Chondrocyte (in vitro differentiated cells): ENCODE measurements at places on chromosomes 2 and 18. TPM values are rescaled to one million over a fixed set of nuclear protein-coding genes. Genes with fewer than 3 reads are reported as not detected.
A peak's percentile ranks its signal among the peaks of the same experiment; 100 is the strongest.

GRCh38 chr2:196372811-196373664, 201.7 kb upstream of the STK17B start:
- H3K27ac ChIP-seq, result peak overlapping the region; percentile 75
- H3K4me1 ChIP-seq, result peaks cover 66% of the 10 kb centered on the region
- no peak for DNase-seq
- H3K36me3 ChIP-seq, result peaks cover 4% of the 10 kb centered on the region

The CFAP65 gene
- total RNA-seq, result not detected in 3 replicates

The STRN gene
- total RNA-seq, result 22.7 to 27.5 TPM (median 25.3 TPM) in 3 replicates

DNA sequence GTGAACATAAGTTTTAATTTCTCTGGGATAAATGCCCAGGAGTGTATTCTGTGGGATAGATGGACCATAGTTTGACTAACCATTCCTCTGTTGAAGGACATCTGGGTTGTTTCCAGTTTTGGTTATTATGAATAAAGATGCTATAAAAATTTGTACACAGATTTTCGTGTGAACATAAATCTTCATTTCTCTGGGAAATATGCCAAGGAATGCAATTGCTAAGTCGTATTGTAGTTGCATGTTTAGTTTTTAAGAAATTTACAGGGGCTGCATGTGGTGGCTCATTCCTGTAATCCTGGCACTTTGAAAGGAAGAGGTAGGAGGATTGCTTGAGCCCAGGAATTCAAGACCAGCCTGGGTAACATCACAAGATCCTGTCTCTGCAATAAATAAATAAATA, 6.9 kb upstream of the SLC11A1 start:
- DNase-seq, result no peak
- H3K27me3 ChIP-seq, result peaks cover 2% of the 10 kb centered on the region
- H3K36me3 ChIP-seq, result no peaks in the 10 kb centered on the region
- peaks cover 12% of the 10 kb centered on the region for H3K4me1 ChIP-seq

GRCh38 chr2:16277117-16277516, 336.8 kb downstream of the MYCN start:
- no peak overlapping the region for H3K27ac ChIP-seq
- H3K27me3 ChIP-seq, result peaks cover 3% of the 10 kb centered on the region
- H3K36me3 ChIP-seq, result no peaks in the 10 kb centered on the region
- H3K4me1 ChIP-seq, result no peaks in the 10 kb centered on the region
- H3K4me3 ChIP-seq, result no peak overlapping the region
- DNase-seq, result no peak

- H3K27me3 ChIP-seq, result no peaks in the 10 kb centered on the region
- H3K4me1 ChIP-seq, result peaks cover 14% of the 10 kb centered on the region
- no peaks in the 10 kb centered on the region for H3K36me3 ChIP-seq
- H3K27ac ChIP-seq, result no peak overlapping the region
- no peak overlapping the region for H3K4me3 ChIP-seq
Observed at GRCh38 chr2:236704887-236705286, 135.3 kb downstream of the ACKR3 start.

The TUBB8B gene
- total RNA-seq, result not detected in 3 replicates

DNA sequence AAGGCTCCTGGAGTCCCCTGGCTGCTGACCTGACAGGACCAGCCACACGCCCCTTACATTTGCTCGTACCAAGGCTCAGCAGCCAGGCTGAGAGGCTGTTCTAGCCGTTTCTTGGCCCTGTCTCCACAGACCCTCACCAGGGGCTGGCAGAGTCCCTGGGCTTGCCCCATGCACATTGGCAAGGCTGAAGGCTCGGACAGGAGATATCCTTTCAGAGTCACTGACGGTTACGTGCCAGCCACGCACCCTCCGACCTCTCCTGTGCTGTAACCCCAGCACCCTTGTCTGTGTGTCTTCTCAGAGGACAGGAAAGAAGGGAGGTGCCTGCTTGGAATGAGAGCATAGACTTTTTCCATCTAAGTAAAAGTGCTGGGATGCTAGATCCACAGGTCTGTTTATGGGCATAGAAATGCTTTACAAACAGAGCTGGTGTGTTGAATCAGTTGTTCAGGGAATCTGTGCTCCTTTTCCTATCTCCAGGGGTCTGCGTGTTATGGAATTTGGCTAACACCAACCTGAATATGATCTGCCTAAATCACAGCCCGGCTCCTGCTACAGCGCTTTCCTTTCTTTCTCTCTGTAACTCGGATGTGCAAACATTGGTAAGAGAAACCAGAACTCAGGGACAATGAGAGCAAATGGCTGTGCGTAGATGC, 41.0 kb downstream of the COPS8 start:
- no peaks in the 10 kb centered on the region for H3K27me3 ChIP-seq
- no peak overlapping the region for H3K4me3 ChIP-seq
- peaks cover 5% of the 10 kb centered on the region for H3K36me3 ChIP-seq

GRCh38 chr18:1505856-1506255, 601.2 kb downstream of the ADCYAP1 start:
- peaks cover 7% of the 10 kb centered on the region for H3K27me3 ChIP-seq
- no peak overlapping the region for H3K27ac ChIP-seq
- H3K4me1 ChIP-seq, result no peaks in the 10 kb centered on the region
- no peaks in the 10 kb centered on the region for H3K36me3 ChIP-seq
- H3K4me3 ChIP-seq, result no peak overlapping the region

DNA sequence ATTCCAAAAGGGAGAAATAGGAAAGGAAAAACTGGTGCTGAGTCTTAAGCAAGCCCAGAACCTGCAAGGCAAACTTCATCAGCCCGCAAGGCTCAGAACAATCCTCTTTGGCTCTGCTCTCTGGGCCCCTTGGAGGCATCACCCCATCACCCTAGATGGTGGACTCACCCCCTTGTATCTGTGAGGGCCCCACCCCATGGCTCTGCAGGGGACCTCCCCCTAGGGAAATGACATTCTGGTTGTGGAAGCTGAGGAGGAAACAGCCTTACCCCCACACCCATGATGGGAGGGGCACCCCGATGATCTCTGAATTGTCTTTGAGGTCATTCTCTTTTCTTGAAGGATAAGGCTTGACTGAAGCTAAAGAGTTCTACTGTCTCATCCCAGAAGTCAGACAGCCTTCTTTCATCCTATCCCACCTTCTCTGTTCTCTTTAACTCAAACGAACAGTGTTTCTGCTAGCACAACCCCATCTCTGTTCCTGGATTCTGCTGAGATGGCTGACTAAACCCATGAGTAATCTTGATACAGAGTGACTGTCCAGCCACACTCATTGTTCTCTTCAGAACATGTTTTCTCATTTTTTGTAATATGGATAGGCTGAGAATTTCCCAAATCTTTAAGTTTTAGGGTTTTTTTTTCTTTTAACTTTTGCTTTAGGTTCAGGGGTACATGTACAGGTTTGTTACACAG, 492.1 kb upstream of the MYT1L start:
- H3K4me3 ChIP-seq, result no peak overlapping the region
- no peaks in the 10 kb centered on the region for H3K27me3 ChIP-seq
- H3K36me3 ChIP-seq, result no peaks in the 10 kb centered on the region
- H3K27ac ChIP-seq, result no peak overlapping the region
- DNase-seq, result no peak
- H3K4me1 ChIP-seq, result no peaks in the 10 kb centered on the region

The MC2R gene
- not detected in 3 replicates for total RNA-seq
